Ascending aorta (tissue), 2 donors: ENCODE measurements at places on chromosomes 1 and 21.

- H3K4me1 ChIP-seq = peaks cover 9% of the 10 kb centered on the region
- DNase-seq = no peak
- peaks cover 70% of the 10 kb centered on the region for H3K36me3 ChIP-seq
- no peak overlapping the region for H3K4me3 ChIP-seq
- H3K27ac ChIP-seq = peak overlapping the region; percentile 71
Measured at GRCh38 chr1:202227053-202227672, 33.6 kb downstream of the LGR6 start.

- H3K27ac ChIP-seq = no peak overlapping the region
- H3K36me3 ChIP-seq = peaks cover 39% of the 10 kb centered on the region
- H3K27me3 ChIP-seq = no peaks in the 10 kb centered on the region
- H3K4me3 ChIP-seq = no peak overlapping the region
Measured at GRCh38 chr1:5949761-5950100, 42.5 kb downstream of the NPHP4 start.

DNA sequence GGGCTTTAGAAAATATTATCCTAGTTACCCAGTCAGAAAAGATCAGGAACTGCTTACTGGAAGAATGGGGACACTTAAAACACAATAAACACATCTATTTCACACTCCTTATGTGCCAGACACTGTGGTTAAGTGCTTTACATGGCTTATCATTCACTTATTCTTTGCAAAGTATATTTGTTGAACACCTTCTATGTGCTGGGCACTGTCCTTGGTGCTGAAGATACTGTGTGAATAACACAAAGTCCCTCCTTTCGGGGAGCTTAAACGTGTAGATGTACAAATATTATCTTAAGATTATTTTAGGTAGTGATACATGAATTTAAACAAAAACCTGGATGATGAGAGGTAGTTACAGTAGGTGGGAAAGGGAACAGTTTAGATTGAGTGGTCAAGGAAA, 169.3 kb downstream of the ST6GALNAC5 start:
- no peak overlapping the region for H3K4me3 ChIP-seq

GRCh38 chr1:27031235-27032118, 18.8 kb upstream of the TENT5B start:
- peak overlapping the region; percentile 93 for H3K27ac ChIP-seq
- no peaks in the 10 kb centered on the region for H3K27me3 ChIP-seq
- peak overlapping the region; percentile 66 for H3K4me3 ChIP-seq
- peak; percentile 92 for DNase-seq

- no peak overlapping the region for H3K4me3 ChIP-seq
- no peaks in the 10 kb centered on the region for H3K36me3 ChIP-seq
- no peaks in the 10 kb centered on the region for H3K4me1 ChIP-seq
- no peak for DNase-seq
- H3K27ac ChIP-seq = no peak overlapping the region
- no peaks in the 10 kb centered on the region for H3K27me3 ChIP-seq
Measured at GRCh38 chr1:162036163-162036562, 12.5 kb upstream of the OLFML2B start.

- no peaks in the 10 kb centered on the region for H3K4me1 ChIP-seq
- H3K4me3 ChIP-seq = no peak overlapping the region
- no peaks in the 10 kb centered on the region for H3K36me3 ChIP-seq
- DNase-seq = no peak
- no peaks in the 10 kb centered on the region for H3K27me3 ChIP-seq
- H3K27ac ChIP-seq = no peak overlapping the region
Measured at GRCh38 chr1:38347446-38348175, 301.0 kb upstream of the POU3F1 start.

DNA sequence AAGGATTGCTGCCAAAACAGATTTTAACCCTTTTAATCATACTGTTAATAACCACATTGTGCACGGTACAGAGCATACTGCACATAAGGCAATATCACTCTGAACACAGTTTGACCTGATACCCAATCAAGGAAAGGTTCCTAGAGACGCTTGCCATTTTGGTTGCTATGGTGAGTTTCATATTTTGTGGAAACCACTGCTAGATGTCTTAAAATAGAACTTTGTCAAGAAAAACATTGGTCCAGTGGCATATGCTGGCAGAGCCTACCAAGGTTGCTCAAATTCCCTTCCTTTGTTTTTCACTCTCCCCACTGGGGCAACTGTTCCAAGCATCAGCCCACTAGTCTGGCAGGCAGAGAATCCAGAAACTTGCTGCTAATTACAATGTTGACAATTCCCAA, 114.8 kb upstream of the DPYD start:
- no peak for DNase-seq
- H3K4me3 ChIP-seq = no peak overlapping the region
- no peaks in the 10 kb centered on the region for H3K4me1 ChIP-seq
- no peak overlapping the region for H3K27ac ChIP-seq
- no peaks in the 10 kb centered on the region for H3K27me3 ChIP-seq

GRCh38 chr1:33008051-33008914, 28.4 kb downstream of the AK2 start:
- H3K4me1 ChIP-seq = peaks cover 2% of the 10 kb centered on the region
- no peak for DNase-seq
- H3K36me3 ChIP-seq = peaks cover 22% of the 10 kb centered on the region
